Effector CD4-positive, alpha-beta T cell (primary cell): ENCODE measurements at places on chromosomes 7 and 10.

DNA sequence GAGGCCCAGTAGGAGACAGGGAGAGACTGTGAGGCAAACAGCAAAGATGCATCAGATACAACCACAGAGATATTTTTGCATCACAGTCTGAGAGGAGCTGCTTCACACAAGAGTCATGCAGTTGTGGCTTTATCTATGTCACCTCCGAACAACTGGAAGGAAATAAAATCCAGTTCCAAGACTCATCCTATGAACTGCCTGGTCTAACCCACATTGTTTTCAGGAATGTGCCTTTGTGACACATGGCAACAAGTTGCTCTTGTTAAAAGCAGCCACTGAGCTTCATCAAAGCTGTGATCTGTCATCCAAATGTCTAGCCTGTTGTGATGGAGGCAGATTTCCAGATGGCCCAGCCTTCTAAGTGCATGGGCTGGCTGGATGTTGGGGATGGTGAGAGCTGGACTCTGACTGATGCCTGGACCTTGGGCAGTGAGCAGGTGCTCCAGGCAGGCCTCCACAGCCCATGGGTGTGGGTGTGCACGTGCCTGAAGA, 255.0 kb downstream of the BMPER start:
- DNase-seq, result no peak

DNA sequence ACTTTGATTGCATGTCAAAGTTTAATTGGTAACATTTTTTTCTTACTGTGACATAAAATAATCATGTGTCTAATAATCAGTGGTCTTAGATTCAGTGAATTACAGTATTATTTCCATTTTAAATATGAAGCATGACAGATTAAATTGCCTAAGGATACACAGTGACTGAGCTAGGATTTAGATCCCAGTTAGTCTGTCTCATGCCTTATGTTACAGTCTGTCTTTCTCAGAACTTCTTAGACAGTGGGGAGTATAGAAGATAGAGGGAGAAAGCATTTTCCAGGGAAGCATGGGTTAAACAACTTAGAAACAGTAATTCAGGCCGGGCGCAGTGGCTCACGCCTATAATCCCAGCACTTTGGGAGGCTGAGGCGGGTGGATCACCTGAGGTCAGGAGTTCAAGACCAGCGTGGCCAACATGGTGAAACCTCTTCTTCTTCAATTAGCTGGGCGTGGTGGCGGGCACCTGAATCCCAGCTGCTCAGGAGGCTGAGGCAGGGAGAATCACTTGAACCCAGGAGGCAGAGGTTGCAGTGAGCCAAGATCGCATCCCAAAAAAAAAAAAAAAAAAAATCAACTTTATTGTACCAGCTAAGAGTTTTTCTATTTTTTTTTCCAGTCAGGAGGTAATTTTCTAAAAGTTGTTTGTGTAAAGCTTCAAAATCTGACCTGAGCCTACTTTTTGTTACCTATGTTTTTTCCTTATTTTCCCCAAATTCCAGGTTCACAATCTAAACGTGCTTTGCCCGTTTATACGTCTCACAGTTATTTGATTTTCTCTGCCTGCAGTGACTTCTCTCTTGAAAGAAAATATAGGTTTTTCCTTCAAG, 3.3 kb downstream of the CASD1 start:
- DNase-seq, result no peak

DNA sequence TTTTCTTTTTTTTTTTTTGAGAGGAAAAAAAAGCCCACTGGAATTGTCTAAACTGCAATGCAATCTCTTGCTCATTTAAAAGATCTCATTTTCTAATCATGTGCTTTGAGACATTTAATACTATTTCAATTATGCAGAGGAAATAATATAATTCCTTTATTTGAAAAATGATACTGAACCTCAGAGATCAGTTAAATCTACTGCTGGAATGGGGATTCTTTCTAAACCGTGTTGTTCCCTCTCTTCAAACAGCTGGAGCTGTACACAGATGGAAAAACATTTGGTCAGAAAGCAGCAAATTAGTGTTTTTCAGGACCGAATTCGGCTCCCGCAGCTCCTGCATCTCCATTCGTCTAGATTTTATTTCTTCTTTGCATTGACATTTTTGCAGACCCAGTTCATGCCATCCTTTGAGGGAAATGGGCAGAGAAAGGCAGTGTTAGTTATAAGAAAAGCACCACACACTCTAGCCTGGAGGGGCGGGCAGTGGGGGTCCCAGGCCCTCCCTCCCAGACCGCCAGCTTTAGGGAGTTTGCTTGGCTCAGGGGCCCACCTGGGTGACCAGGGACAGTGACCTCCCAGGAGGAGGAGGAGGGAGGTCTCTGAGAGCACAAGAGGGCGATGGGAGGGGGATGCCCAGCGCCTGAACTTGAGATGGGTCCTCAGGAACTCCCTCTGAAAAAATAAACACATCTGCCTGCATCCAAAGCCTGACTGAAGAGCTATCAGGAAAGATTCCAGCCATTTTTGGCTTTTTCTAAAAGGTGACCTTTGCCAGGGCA, 32.4 kb downstream of the TRIM8 start:
- no peak for DNase-seq

DNA sequence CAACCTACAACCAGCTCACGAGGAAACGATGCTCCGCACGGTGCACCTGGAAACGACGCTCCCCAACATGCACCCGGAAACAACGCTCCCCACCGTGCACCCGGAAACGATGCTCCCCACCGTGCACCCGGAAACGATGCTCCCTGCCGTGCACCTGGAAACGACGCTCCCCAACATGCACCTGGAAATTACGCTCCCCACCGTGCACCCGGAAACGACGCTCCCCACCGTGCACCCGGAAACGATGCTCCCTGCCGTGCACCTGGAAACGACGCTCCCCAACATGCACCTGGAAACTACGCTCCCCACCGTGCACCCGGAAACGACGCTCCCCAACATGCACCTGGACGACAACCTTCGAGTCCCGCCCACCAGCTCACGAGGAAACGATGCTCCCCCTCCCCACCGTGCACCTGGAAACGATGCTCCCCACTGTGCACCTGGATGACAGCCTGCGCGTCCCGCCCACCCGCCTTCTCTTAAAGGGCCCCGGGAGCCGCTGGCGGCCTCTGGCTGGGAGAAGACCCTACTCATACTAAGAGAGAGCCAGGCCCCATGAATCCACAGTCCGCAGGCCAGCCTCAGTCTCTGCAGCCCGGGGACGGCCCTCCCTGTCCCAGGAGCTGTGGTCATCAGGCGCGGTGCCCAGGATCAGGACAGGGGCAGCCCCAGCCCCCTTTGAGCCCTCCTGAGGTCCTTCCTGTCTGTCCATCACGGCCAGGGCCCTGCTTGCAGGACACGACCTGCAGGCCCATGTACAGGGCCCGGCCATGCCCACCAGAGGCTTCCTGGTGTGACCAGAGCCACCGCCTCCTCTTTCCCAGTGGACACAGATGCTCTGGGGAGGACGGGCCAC, 98.3 kb downstream of the PDGFA start:
- DNase-seq, result no peak

- DNase-seq, result no peak
Measured at GRCh38 chr7:2820508-2820934, 23.6 kb downstream of the GNA12 start.

DNA sequence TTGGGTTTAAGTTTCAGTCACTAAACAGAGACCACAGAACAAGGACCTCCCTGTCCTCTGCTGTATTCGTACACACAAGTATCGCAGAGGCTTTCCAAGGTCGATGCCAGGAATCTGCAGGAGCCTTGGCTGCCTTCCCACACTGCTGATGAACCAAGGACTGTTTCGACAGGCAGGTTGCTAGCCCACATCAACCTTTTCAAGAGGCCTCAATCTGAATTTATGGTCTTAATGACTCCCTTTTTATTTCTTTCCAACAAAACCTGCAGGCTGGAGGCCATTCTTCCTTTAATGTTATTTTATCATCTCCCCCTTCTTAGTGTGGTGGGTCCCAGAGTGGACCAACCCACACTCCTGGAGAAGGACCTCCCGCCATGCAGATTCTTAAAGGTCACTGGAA, 45.6 kb downstream of the JCAD start:
- DNase-seq, result no peak

DNA sequence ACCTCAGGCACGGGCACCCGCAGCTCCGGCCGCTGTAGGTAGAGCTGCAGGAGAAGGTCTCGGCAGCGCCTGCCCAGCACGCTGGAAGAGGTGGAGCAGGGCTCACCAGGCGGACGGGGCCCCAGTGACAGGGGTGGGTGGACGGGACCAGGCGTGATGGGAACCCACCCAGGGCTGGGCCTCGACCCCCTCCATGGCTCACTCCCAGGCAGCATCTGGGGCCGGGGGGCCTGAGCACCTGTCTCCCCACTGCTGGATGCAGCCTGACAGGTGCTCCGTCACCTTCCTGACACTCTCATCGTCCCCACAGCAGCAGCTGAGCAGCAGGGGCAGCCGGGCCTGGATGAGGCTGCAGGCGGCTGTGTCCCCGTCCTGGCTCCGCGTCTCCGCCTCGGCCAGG, 16.7 kb upstream of the MICALL2 start:
- DNase-seq, result no peak

- DNase-seq, result no peak
Measured at GRCh38 chr7:125347269-125347668, 417.6 kb upstream of the POT1 start.

DNA sequence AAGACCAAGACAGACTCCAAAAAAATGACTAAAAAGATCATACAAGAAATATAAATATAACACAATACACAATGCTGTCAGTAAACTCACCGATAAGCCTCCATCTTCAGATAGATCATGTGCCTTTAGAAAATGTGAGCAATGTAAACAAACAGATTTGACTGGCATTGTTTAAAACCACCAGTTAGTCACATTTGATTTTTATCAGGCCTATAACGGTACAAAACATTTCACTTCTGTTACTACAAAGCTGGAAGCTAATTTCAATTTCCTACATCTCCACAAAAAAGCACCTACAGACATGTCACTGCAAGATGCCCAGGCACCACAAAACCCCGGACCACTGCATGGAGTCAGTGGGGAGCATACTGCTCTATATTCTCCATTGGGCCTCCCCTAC, 18.9 kb downstream of the SGMS1 start:
- no peak for DNase-seq

DNA sequence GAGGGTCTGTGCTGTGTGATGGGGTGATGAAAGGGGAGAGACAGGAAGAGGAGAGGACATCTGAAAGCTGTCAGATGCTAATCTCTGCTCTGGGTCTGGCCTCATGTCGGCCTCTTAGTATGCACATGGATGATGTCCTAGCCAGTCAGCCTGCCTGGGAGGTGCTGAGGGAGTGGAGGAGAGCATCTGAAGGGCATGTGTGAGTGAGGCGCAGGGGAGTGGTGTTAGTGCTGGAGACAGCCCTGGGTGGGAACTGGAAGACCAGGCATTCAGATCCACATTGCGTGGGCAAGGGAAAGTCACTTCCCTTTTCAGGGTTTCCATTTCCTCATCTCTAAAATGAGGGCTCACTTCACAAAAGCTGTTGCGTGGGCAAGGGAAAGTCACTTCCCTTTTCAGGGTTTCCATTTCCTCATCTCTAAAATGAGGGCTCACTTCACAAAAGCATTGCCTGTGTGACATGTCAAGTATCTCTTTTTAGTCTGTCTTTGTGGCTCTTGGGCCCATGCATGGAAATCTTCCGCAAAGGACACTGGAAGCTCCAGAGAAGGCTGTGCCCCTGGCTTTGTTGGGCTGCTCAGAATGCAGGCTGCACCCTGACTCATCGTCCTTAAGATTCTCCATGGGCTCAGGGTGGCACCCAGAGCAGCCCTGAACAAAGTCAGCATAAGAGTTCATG, 10.0 kb downstream of the SFTPD start:
- no peak for DNase-seq

GRCh38 chr10:6347391-6347951, 144.7 kb downstream of the PFKFB3 start:
- peak; percentile 51 for DNase-seq

- DNase-seq, result no peak
Measured at GRCh38 chr7:41033500-41033899, 669.4 kb downstream of the INHBA start.

DNA sequence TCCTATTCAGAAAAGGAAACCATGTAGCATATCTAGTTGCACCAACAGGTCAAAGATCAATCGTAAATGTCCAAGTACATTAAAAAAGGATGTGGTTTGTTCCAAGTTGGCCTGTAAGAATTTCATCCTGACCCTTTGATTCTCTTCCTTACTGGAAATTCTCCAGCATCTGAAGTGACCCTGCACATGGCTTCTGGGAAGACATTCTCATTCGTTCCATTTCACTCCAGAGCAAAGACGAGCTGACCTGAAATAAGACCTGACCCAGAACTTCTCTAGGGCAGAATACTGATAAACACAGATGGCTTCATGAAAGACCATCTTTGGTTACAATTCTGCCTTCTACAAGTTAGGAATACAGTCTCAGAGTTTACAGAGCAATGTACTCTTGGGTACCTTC, 39.8 kb downstream of the ASB4 start:
- no peak for DNase-seq

DNA sequence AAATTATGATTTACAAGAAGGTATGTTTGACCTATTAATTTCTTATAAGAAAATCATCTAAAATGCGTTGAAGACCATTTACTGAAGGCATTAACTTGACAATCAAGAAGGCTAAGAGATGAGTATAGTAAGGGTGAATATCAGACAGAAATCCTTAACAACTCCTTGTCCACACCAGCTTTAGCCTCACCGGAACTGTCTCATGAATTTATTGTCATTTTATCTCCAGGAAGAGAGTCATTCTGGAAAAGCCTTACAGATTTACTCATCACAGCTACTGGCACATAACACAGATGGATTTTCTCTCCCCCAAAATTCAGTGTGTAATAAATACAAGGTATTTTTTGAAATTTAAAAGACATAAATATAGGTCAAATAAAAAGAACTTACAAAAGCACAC, 129.4 kb upstream of the LSM8 start:
- DNase-seq, result no peak

GRCh38 chr10:69616358-69616757, 13.7 kb upstream of the FAM241B start:
- no peak for DNase-seq

DNA sequence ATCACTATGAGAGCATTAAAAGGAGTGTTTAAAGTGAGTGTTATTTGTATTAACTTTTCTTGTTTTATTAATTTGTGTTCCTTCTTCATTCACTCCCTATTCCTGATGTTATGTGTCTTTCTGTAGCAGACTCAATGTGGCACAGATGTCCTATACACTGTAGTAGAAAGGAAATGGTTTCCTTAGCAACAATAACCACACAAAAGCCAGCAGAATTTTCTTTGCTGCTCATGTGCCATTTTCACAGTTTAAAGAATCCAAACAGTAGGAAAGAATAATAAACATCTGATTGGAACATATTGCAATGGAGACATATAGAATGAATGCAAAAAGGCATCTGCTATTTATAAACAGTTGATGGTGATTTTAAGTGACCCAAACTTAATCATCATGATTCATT, 763.6 kb downstream of the PHTF2 start:
- no peak for DNase-seq

- no peak for DNase-seq
Measured at GRCh38 chr7:157043745-157044144, 33.3 kb upstream of the MNX1 start.

DNA sequence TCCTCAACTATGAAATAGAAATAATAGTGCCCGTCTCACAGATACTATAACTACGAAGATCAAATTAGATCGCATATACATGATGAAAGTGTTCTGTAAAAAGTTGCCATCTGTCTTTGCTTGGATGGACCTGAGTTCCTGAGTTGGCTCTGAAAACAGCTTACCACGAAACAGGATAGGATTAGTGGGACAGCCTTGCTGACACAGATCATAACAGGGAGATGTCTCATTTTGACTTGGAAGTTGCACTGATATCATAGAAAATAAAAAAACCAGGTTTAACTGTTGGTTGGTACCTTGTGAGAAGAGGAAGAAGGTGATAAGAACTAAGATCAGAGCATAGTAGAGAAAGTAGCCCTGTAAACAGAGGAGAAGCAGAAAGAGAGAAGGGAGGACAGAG, 79.3 kb upstream of the AGBL3 start:
- no peak for DNase-seq

- no peak for DNase-seq
Measured at GRCh38 chr7:71995111-71995510, 417.0 kb downstream of the CALN1 start.
